Right renal pelvis (tissue), 4 donors: ENCODE measurements at places on chromosomes 1 and 21. TPM values are rescaled to one million over a fixed set of nuclear protein-coding genes. Genes with fewer than 3 reads are reported as not detected.

Gene RNF186
- polyA plus RNA-seq: not detected

Gene SLC30A2
- polyA plus RNA-seq: 3.1 TPM

Gene SHISA4
- polyA plus RNA-seq: 16.8 TPM

Gene SPATA21
- 0.17 TPM for polyA plus RNA-seq

Gene SLC1A7
- polyA plus RNA-seq: 0.11 TPM

Gene TFF2
- not detected for polyA plus RNA-seq

Gene CFHR5
- not detected for polyA plus RNA-seq

Gene ZRANB2
- polyA plus RNA-seq: 169 TPM

Gene MAP1LC3C
- polyA plus RNA-seq: 1.5 TPM

Gene THEMIS2
- 3.2 TPM for polyA plus RNA-seq

Gene SPRR2A
- 0.09 TPM for polyA plus RNA-seq

Gene CLCA1
- polyA plus RNA-seq: not detected

Gene TCEA3
- 51.6 TPM for polyA plus RNA-seq

Gene CRP
- polyA plus RNA-seq: not detected

Gene NBPF11
- polyA plus RNA-seq: 25.4 TPM

Gene OR2AJ1
- polyA plus RNA-seq: not detected

Gene FHAD1
- 3.9 TPM for polyA plus RNA-seq

Gene DIPK1A
- polyA plus RNA-seq: 9.2 TPM

Gene CD1B
- polyA plus RNA-seq: not detected

Gene GNG4
- 5.0 TPM for polyA plus RNA-seq

Gene DNAJC28
- polyA plus RNA-seq: 6.6 TPM

Gene MIXL1
- polyA plus RNA-seq: 0.32 TPM

Gene SPRR1B
- not detected for polyA plus RNA-seq

Gene ATP13A2
- polyA plus RNA-seq: 28.8 TPM

Gene SELL
- 2.9 TPM for polyA plus RNA-seq

Gene PCBP3
- polyA plus RNA-seq: 1.4 TPM

Gene PLA2G4A
- polyA plus RNA-seq: 8.9 TPM

Gene CD1C
- polyA plus RNA-seq: 1.2 TPM

Gene TBX15
- polyA plus RNA-seq: 0.18 TPM

Gene MIB2
- 63.4 TPM for polyA plus RNA-seq

Gene TMEM201
- polyA plus RNA-seq: 19.3 TPM

Gene NFASC
- 13.0 TPM for polyA plus RNA-seq
